ELR (cell line): ENCODE measurements at places on chromosomes 16 and 17.

- DNase-seq, result peak; percentile 87
These were observed 211.9 kb downstream of the PRKCA start for GRCh38 chr17:66514227-66514806.

- peak; percentile 42 for DNase-seq
These were observed 90.9 kb downstream of the SPAG9 start for GRCh38 chr17:51029568-51030463.

- DNase-seq, result peak; percentile 6
These were observed 44.4 kb downstream of the PPL start for GRCh38 chr16:4892361-4893102.

DNA sequence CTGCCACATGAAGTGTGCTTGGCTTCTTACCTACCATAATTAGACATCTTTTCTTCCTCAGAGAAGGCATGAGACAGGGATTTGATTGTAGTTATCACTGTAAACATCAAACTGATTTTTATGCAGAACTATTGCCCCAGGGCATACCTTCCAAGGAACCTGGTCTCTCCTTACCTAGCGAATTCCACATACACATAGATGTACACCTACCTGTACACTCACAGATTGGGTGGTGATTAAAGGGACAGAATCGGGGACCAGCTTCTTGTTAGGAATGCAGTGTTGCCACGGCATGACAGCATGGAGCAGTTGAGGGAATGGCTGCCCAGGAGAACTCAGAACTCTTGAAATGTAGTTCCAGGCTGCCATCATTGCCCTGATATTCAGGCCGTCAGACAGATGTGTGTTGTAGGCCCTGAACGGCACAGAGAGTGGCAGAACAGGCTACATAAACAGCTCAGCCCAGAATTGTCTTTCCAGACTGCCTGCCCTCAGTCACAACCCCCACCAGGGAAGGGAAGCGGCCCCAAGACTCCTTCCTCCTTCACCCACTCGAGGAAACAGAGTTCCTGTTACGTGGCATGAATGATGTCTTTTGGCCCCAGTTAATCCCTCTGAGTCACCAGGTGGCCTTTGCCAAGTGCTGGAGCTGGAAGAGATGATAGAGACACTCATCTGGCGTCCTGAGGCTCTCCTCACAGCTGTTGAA is 17.8 kb upstream of the NAGLU start:
- peak; percentile 98 for DNase-seq

DNA sequence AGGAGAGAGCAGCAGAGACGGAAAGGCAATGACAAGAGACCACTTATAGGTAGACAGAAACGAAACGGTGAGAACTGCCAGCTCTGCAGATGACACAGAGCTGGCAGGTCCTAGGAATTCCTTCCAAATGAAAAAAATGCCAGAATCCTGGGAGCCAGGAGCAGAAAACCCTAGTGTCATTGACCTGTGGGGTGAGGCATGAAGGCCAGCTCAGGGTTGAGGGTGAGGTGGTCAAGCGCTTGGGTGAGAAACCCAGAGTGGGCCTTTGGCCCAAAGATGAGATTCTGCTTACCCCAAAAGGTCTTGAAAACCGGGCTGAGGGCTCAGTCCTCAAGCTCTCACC is 9.2 kb downstream of the HIC1 start:
- DNase-seq, result no peak

GRCh38 chr16:85361441-85362118 is 249.3 kb upstream of the CIBAR2 start:
- no peak for DNase-seq

DNA sequence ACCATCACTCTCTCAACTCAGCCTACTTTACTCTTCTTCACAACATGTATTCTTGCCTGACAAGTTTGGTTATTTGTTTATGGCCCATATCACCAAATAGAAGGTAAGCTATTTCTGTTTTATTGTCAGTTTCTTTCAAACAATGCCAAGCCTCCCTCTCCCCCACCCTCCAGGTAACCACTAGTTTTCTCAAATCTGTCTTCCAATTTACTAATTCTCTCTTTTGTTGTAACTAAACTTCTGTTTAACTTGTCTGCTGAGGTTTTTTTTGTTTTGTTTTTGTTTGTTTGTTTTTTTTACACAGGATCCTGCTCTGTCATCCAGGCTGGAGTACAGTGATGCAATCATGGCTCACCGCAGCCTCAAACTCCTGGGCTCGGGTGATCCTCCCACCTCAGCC is 34.9 kb downstream of the CHCT1 start:
- no peak for DNase-seq

DNA sequence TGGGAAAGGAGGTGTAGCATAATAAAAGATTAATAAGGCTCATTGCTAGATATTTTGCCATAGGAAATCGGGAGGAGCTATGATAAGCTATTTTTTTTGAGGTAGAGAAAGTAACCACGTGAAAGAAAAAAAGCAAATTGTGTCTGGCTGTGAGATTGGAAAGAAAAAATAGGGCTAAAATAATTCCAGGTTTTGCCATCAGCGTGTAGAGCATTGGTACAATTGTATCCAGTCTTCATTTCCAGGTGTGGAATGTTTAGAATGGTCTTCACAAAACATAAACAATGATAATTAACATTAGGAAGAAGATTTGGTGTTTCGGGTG is 1.1 kb downstream of the TANC2 start:
- no peak for DNase-seq

GRCh38 chr17:48457080-48457836 is 27.2 kb upstream of the SKAP1 start:
- DNase-seq, result peak; percentile 81

DNA sequence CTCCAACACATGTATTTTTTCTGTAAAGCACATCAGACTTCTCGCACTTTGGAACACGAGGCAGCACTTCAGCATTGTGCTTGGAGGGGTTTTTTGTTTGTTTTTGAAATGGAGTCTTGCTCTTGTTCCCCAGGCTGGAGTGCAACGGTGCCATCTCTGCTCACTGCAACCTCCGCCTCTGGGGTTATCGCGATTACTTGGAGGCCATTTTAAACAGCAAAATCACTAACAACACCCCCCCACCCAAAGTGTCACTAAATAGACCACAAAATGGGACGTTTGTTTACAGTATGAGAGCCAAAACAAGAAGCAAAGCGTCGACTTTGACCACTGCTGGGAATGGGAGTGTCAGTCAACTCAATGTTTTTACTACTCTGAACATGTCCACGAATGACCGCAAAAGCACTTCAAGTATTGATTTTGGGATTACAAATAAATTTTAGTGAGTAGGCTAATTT is 9.0 kb upstream of the C16orf87 start:
- DNase-seq, result no peak

- no peak for DNase-seq
These were observed 767 bp downstream of the INO80E start for GRCh38 chr16:29996766-29997250.

DNA sequence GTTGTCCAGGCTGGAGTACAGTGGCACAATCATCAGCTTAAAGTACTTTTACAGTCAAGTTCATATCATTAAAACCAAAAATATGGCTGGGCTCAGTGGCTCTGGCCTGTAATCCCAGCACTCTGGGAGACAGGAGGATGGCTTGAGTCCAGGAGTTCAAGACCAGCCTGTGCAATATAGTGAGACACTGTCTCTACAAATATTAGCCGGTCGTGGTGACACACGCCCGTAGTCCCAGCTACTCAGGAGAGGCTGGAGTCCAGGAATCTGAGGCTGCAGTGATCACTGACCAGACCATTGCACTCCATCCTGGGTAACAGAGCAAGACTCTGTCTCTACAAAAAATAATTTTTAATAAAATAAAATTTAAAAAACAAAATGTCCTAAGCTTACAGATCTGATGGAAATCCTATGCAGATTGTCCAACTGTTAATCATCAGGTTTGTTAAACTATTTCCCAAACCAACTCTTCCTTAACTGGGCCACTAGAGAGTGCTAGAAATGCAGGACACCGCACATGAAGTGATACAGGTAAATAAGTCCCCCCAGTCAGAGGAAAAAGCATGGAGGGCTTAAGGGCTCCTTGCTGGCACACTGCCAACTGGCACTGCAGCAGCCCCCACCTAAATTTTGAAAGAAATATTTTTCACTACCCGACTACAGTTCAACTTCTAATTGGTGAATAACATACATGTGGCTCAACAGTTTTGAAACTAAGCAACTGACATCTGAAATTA is 2.8 kb downstream of the USP22 start:
- peak; percentile 76 for DNase-seq

GRCh38 chr17:58693208-58693607 is 806 bp downstream of the RAD51C start:
- DNase-seq, result peak; percentile 20

GRCh38 chr17:76481071-76481655 is 13.8 kb downstream of the AANAT start:
- no peak for DNase-seq

GRCh38 chr16:7550096-7550495 is 217.5 kb downstream of the RBFOX1 start:
- DNase-seq, result no peak

GRCh38 chr17:83100220-83100852 is 20.9 kb downstream of the METRNL start:
- DNase-seq, result no peak

DNA sequence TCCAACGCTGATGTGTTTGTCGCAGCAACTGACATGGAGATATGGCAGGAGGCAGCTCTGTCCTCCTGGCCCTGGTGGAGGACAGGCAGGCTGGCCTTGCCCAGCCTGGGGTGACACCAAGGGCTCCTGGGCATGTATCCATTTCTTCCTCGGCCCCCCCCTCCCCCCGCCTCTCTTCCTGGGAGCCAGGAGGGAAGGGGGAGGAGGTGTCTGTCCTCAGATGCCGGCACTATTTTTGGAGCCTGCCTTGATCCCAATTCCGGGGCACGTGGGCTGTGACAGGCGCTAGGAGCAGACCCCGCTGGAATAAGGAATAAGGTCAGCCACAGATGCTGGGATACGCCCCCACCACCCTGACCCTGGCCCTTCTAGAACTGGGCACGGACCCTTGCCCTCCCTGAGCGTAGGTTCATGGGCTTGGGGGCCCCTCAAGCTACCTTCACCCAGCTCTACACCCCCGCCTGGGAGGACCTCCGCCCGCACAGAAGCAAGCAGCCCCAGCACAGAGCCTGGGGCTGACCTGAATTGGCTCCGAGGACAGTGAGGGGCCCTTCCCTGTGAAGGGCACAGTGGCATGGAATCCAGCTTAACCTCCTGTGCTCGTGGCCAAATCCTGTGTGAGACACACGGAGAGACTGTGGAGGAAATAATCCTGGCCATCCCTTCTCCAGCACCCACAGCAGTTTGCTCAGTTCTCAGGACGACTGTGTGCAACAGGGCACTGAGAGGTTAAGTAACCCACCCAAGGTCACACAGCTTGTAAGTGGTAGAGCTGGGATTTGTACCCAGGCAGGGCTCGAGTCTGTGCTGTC is 24.1 kb downstream of the SEC14L5 start:
- no peak for DNase-seq

DNA sequence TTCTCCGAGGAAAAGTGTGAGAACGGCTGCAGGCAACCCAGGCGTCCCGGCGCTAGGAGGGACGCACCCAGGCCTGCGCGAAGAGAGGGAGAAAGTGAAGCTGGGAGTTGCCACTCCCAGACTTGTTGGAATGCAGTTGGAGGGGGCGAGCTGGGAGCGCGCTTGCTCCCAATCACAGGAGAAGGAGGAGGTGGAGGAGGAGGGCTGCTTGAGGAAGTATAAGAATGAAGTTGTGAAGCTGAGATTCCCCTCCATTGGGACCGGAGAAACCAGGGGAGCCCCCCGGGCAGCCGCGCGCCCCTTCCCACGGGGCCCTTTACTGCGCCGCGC is at the start of gene ERBB2:
TSS of gene ERBB2 (plus strand) at position 247 of the 330 bp plus-strand sequence. CDS start 175 bp downstream, outside the sequence.
- peak; percentile 79 for DNase-seq

- no peak for DNase-seq
These were observed 63.8 kb upstream of the GPRC5B start for GRCh38 chr16:19948186-19949104.

DNA sequence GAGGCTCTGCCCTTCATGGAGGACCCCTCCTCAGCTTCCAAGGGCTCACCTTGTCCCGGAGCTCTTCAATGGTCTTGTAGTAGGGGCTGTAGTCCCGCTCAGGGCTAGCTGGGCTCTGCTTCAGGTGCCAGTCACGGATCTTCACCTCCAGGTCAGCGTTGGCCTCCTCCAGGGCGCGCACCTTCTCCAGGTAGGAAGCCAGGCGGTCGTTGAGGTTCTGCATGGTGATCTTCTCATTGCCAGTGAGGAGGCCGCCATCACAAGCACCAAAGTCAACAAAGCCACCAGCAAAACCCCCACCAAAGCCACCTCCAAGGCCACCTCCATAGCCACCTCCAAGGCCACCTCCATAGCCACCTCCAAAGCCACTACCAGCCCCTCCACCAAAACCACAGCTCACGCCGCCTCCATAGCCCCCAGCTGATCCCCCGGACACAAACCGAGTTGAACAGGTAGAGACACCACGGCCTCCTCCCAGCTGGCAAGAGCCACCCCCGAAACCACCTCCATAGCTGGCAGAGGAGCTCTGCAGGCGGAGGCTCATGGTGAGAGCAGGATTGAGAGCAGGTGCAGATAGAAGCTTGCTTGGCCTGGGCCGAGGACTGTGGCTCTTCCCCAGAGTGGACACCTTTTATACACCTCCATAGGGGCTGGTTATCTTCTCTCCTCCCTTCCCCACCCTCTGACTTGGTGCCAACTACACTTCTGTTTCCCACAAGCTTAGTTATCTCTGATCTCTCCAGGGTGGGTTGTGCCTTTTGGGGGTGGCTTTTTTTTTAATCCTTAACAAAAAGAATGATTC is at the start of gene KRT13:
TSS of gene KRT13 (minus strand) at position 606 of the 802 bp plus-strand sequence. CDS start at position 544, 62 bp downstream.
- DNase-seq, result no peak

GRCh38 chr16:81327011-81327410 is 12.2 kb downstream of the GAN start:
- DNase-seq, result no peak

- DNase-seq, result peak; percentile 87
These were observed 187.4 kb downstream of the C16orf95 start for GRCh38 chr16:87129771-87130170.

GRCh38 chr17:67376415-67376736 is 705 bp upstream of the PITPNC1 start:
- peak; percentile 52 for DNase-seq

GRCh38 chr16:21617607-21618006 is 18.2 kb downstream of the METTL9 start:
- DNase-seq, result no peak
